ENCODE measurements at places on chromosomes 2 and 18. TPM values are rescaled to one million over a fixed set of nuclear protein-coding genes. Genes with fewer than 3 reads are reported as not detected.

The CSRNP3 gene
- 29.6 TPM for total RNA-seq

The AGFG1 gene
- total RNA-seq, result 59.3 TPM

The DPYSL5 gene
- 2.8 TPM for total RNA-seq

The CYP27A1 gene
- total RNA-seq, result 16.8 TPM

The SERPINB13 gene
- 0.27 TPM for total RNA-seq

The CCL20 gene
- total RNA-seq, result 0.36 TPM

The CCT7 gene
- 217 TPM for total RNA-seq

The DYNAP gene
- total RNA-seq, result not detected

The TGFBRAP1 gene
- total RNA-seq, result 24.1 TPM

The PID1 gene
- total RNA-seq, result 2.1 TPM

The MYO5B gene
- total RNA-seq, result 15.6 TPM

The IL1F10 gene
- not detected for total RNA-seq

The DNER gene
- not detected for total RNA-seq

The SH3RF3 gene
- total RNA-seq, result 2.5 TPM

The SKOR2 gene
- total RNA-seq, result not detected

The REG3G gene
- total RNA-seq, result not detected

The ZNF516 gene
- total RNA-seq, result 90.9 TPM

The UPP2 gene
- total RNA-seq, result not detected

The ARHGAP28 gene
- total RNA-seq, result 161 TPM

The CHPF gene
- total RNA-seq, result 78.1 TPM

The HPCAL1 gene
- total RNA-seq, result 17.5 TPM

The EPB41L3 gene
- total RNA-seq, result 59.9 TPM

The CHST9 gene
- total RNA-seq, result 2.4 TPM

The AP1S3 gene
- 23.2 TPM for total RNA-seq
